ENCODE measurements at places on chromosomes 5 and 9.

- DNase-seq: no peak
Measured at GRCh38 chr9:121813519-121814210, 162.2 kb downstream of the DAB2IP start.

DNA sequence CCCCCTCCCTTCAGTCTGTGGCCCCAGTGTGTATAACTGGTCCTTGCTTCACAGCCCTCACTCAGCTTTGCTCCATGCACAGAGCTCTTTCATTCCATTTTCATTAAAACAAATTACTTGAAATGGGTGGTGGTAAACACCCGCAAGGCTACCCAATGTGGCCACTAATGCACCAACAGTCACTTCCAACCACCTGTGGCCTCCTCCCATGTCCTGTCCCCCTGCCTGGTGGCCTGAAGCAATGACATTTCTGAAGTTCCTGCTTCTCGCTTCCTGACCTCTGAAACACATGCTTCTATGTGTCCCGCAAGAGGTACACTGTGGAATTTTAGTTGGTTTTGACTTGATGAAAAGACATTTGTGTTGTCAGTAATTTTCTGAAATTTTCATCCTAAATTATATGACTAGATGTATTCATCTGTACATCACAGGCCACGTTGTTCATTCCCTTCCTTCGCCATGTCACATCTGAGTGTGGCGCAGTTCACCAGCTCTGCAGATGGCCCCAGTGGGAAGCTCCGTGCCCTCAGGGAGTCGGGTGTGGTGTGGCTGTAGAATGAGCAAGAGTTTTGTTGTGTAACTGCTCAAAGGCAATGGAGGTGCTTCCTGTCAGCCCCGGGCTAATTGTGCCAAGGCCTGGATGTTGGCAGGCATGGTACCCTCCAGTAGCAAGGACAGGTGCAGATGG lies 9.6 kb downstream of the ROPN1L start:
- no peak for DNase-seq

- no peak for DNase-seq
Measured at GRCh38 chr5:116571568-116572349, 2.9 kb downstream of the SEMA6A start.

DNA sequence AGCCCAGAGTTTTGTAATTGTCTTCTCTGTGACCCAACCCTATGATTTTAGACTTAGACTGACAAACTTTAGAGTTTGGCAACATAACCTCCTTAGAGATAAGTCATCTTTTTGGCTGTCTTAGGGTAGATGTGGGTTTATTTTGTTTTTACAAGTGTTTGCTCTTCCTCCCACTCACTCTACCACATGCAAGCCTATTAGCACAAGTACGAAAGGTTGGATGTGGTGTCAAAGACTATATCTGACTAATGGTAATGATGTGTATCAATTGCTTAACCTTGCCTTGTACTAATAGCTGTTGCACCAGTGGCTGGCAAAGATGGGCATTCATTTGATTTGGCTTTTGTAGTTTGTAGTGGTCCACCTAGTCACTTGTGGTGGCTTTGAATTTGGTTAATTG lies 46.5 kb downstream of the SLC25A46 start:
- DNase-seq: no peak

DNA sequence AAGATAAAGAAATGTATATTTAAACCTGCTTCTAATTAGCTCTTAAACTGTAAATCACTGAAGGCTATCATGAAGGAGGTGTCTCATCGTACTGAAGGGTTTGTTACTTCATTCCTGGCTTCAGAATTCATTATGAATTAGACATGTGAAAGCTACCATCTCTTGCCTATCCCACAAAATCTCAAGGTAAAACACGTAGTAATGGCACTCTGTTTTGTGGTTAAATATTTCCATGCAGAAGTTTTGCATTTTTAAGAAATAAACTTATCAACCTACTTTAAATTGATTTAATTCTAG lies 490.7 kb upstream of the NUDT12 start:
- DNase-seq: no peak

DNA sequence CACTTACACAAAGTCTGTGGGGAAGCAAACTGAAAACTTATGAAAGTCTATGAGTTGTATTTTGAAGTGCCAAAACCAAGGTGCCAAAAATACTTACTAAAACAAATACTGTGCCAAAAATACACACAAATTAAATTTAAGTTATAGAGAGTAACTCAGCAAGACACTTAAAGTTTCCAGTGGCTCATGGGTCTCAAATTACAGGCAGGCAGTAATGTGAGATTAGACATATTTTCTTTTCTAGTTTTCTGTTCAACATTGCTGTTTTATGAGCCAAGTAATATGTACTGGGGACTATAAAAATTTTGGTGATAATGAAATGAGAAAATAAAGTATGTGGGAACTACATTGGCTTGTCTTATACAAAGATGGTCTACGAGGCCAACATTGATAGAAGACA lies 172.2 kb upstream of the SNX2 start:
- no peak for DNase-seq

DNA sequence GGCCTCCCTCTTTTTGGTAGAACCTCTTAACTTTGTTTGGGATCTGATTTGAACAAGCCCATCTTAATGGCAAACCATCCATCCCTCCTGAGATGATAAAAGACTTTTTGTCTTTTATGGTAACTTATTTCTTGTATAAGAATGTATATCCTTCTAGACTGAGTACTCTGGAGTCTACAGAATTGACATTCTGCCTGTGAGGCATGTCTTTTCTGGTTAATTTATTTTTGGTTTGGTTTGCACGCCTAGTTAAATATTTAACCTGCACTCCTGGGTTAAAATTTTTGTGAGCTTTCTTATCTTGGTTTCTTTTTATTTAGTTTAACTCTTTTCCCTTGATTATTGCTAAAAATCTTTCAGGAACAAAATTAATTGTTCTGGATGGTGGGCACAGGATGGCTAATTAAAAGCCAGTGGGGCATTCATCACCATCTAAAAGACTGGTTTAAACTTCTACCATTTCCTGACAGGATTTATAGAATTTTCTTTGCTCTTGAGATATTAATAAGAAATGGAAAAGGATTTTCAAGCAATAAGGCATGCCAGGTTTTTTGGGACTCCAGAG lies 50.3 kb downstream of the PHAX start:
- no peak for DNase-seq

DNA sequence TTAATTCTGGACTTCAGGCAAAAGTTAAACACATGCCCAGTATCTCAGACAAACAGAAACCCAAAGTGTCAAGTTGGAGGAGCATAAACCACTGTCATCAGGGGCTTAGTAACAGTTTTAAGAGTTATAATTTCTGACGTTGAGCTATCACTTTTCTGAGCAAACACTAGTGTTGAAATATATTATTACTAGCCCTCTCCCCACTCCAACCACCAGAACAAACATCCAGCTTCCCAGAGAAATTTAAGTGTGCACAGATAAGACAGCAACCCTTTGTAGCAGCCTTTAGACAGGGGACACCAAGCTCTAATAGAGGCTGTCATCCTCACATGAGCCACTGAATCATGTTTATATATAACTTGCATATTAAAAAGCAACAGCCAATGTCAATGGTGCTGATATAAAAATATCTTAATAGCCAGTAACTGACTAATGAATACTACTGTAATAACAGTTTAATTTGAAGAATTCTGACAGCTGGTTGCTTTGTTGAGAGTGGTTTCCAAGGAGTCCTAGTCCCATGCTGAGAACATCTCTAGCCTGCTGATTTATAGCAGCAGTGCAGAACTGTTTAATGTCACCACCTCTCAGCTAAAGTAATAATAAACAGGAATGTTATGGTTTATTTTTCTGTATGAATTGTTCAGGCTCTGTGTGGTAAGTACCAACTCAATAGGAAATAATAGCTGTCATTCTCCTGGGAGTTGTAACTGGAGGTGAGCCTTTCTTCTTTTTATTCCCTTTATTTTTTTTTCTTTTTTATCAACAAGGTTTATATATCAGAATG lies 528.7 kb upstream of the ZNF608 start:
- no peak for DNase-seq

DNA sequence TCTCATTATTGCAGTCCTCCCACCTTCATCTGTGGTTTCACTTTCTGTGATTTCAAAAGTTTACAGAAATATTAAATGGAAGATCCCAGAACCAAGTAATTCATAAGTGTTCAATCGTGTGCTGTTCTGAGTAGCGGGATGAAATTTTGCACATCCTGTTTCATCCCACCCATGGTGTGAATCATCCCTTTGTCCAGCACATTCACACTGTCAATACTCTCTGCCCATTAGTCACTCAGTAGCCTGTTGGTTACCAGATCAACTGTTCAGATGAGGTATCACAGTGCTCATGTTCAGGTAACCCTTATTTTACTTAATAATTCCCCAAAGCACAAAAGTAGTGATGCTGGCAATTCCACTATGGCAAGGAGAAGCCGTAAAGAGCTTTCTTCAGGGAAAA lies 26.8 kb downstream of the FAM81B start:
- peak; percentile 59 for DNase-seq

DNA sequence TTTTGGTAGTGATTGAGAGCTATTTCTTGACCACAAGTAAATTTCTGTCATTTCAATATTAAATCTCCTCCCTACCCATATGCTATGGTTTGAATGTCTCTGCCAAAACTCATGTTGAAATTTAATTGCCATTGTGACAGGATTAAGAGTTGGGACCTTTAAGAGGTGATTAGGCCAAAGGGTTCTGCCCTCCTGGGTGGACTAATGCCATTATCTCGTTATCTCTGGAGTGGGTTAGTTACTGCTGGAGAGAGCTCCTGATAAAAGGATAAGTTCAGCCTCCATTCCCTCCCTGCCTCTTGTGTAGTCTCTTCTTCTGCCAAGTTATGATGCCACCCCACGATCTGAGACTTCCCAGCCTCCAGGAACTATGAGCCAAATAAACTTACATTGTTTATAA lies 3.6 kb upstream of the DRD1 start:
- DNase-seq: no peak

- no peak for DNase-seq
Measured at GRCh38 chr9:4739587-4740387, 1.2 kb downstream of the AK3 start.

GRCh38 chr9:126151686-126152134 lies 174.9 kb upstream of the MVB12B start:
- no peak for DNase-seq

- no peak for DNase-seq
Measured at GRCh38 chr9:71364186-71364955, 242.9 kb upstream of the TRPM3 start.

DNA sequence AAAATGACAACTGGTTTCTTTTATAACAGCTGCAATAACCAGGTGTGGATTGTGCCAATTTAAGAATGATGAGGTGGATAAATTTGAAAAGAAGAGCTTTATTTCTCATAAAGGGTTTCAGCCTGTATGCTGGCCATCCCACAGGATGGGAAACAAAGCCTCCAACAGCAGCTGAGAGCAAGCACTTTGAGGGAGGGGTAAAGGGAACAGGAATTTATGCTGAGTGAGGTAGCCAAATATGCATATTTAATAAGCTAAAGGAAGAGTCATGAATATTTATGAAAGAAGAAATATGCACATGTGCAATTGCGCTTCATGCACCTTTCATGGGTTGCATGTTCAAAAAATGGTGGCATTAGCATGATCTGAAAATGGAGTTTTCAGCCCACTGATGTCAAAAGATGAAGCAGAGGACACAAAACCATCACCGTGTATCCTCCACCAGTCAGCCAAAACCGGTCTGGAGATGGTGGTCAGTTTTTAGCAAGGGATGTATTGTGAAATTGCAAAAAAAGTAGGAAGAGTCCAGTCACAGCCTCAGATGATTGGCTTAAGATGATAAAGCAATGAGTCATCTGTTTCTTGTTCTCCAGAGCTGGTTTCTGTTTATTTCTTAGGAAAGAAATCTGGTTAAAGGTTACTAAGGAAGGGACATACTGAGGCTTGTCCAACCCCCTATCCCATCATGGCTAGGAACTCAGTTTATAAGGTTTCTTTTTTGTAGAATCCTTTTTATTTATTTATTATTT lies 47.9 kb downstream of the DEPDC1B start:
- no peak for DNase-seq
